ENCODE measurements at places on chromosomes 7 and 10.

GRCh38 chr7:113414401-113415035 is 296.2 kb upstream of the SMIM30 start:
- DNase-seq = peak; percentile 17

- no peak for DNase-seq
Observed at GRCh38 chr10:11150879-11151415, 133.3 kb downstream of the CELF2 start.

DNA sequence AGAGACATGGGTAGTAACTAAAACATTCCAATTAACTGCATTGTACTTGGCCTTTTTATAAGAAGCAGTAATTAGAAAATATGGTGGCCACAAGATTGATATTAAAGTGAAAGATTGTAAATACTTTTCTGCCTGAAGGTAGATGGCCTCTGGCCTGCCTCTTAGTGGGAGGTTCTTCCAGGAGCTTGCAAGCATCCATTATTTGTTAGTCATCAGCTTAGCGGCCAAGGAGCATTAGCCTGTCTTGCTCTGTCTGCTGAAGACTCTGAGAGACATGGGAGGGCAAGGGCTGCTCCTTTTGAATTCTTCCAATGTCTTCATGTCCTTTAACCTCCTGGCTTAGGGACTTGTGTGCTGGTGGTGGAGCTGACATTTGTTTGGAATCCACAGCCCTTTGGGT is 80.4 kb downstream of the TCF7L2 start:
- no peak for DNase-seq

GRCh38 chr10:60896033-60896432 is 48.0 kb downstream of the RHOBTB1 start:
- DNase-seq = no peak

DNA sequence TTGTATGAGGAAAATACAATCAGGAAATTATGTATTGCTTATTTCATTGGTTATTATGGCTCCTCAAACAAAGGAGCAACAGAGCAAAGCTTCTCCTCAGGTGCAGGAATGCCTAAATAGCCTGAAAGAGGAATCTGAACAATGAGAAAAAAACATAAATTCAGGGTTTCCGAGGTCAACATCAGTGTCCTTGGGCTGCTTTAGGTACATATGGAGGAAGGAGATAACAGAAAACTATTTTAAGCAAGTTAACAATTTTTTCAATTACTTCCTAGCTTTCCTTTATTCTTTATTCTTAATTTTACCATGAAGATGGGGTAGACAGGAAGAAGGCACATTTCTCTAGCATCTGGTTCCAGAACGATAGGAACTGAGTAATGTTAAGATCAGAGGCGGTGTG is 14.0 kb downstream of the SLC16A9 start:
- DNase-seq = no peak

DNA sequence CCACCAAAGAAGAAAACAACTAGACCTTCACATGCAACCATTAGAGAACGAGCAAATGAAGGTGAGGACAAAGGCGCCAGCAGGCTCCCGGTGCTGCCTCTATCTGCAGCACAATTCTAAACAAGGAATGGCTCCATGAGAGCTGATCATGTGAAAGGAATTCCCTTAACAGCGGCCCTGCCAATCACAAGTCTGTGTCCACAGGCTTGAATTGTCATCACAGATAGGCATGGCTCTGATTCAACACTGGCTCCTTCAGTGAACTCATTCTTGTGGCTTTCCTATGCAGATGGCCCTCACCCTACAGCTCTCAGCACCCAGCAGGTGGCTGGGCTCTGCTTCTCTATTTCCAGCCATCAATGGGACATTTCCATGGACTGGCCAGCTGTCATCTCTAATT is 36.2 kb downstream of the LAMB1 start:
- DNase-seq = no peak

DNA sequence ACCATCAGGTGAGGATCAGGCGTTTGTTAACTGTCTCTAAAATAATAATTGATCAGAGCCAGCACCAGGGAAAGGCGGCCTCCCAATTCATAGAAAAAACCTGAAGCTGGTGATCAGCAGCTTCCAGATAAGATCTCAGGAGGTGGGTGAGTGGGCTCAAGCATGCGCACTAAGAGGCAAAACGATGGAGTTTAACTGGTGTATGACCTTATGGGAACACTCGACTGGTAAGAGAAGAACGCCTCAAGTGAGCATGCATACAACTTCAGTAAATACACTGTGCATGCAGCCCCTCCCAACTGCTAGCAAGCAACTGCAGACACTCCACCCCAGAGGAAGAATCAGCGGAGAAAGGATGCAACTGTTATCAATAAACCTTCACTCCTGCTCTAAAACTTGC is 18.1 kb downstream of the RAPGEF5 start:
- no peak for DNase-seq

DNA sequence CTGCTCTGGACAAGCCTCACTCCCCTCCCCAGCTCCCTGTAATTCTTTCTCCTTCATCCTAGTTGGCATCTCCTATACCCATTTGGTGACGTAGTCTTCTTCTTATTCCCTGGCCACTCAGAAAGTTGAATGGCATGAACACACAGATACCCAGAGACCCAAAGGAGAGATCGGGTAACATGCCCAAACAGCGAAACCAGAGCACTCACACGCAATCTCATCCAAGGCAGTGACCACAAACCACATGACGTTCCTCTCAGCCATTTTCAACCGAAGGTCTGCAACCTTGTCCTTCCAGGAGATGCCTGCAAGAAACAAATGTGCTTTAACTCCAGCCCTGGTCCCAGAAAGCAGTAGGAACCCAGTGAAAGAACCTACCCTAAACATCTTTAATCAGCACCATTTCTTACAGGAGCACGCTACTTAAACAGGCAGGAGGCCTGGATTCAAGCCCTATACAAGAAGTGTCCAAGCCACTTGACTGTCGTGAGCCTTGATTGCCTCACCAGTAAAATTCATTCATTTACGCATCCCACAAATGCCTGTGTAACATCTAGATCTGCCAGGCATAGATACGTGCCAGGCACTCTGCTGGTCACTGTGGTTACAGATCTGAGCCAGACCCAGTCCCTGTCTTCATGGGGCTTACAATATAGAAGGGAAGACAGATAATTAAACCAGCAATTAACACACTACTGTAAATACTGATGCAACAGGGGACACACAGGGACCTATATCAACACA is 37.1 kb downstream of the XPNPEP1 start:
- no peak for DNase-seq

GRCh38 chr10:102310361-102311024 is 65.2 kb downstream of the GBF1 start:
- no peak for DNase-seq

GRCh38 chr10:62584731-62585130 is 210.6 kb downstream of the ZNF365 start:
- no peak for DNase-seq

DNA sequence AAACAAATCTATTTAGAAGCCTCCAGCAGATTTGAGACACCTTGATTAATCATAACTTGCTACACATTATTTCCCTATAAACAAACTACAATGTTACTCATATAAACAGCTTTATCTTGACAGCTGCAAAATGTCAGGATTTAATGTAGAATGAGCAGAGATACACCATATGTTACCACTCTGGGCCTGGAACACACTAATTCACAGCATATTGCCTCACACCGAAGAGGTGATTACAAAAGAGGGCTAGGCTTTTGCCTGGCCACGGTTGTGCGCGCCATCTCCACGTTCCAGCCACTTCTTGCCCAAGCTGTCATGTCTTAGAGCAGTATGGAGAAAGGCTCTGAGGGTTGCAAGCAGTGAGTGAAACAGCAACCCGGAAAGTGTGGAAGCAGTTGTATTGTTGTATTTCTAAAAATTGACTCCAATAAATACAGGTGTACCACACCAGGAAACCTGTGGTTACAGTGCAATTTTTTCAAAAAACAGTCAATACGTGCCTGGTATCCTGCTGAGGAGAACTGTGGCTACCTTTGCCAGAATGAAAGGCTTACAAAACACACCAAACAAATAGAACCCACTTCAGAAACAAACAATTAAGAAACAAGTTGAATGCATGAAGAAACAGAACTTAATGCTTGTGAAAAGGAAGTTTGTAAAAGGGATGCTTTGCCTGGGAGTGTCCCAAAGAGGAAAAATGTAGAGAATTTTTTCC is 498.1 kb downstream of the PLXNA4 start:
- DNase-seq = no peak

GRCh38 chr10:119849031-119849789 is 23.4 kb downstream of the MCMBP start:
- no peak for DNase-seq

- no peak for DNase-seq
Observed at GRCh38 chr7:131238347-131238931, 89.2 kb upstream of the MKLN1 start.

DNA sequence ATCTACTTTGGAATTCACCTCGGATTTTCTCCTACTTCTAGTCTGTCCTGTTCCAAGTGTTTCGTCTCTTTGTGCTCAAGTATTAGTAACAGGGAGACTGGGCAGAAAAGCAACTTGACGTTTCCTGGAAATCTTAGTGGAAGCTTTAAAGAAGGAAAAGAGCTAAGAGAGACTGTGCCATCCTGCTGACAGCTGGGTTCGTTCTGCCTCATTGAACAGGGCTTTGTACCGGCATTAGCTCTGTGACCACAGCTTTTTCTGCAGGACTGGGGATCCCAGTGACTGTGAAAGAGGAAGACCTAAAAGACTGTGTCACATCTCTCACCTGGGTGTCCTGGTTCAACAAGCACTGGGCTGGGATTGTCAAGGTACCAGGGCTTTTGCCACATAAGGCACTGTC is 70.8 kb upstream of the CDCA7L start:
- DNase-seq = no peak

DNA sequence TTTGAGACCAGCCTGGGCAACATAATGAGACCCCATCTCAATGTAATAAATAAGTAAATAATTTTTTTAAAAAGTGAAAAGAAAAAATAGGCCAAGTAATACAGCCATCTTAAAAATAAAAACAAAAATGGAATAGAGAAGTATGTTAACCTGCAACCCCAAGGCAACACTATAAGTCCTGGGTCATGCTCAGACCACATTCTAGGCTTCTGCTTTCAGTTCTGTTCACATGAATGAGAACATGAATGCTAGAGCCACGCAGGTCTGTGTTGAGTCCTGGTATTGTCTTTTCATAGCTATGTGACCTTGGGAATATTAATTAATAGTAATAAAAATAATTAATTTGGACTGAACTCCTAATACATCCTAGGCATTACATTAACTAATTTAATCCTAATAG is 284.0 kb downstream of the AUTS2 start:
- no peak for DNase-seq

GRCh38 chr7:45269192-45269591 is 111.6 kb downstream of the RAMP3 start:
- no peak for DNase-seq

GRCh38 chr7:31761646-31762045 is 74.6 kb downstream of the PPP1R17 start:
- no peak for DNase-seq

- no peak for DNase-seq
Observed at GRCh38 chr10:124367936-124368335, 50.8 kb downstream of the OAT start.

DNA sequence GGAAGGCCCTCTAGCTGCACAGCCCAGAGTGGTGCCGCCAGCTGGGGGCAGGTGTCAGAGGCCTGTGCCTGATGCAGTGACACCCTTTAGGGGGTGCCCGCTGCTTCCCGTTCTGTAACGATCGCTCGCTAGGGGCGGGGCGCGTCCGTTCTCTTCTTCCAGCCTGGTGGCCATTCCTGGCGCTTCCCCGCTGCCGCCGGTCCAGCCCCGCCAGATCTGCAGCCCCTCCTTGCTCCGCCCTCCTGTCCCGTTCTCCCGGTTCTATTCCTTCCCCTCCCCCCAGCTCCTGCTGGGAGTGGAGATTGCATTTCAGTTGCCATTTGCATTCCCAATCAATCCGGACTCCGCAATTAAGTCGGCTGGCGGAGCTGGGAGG is 39.2 kb downstream of the AGAP3 start:
- DNase-seq = no peak

- no peak for DNase-seq
Observed at GRCh38 chr7:4169455-4169854, 512.6 kb upstream of the FOXK1 start.

DNA sequence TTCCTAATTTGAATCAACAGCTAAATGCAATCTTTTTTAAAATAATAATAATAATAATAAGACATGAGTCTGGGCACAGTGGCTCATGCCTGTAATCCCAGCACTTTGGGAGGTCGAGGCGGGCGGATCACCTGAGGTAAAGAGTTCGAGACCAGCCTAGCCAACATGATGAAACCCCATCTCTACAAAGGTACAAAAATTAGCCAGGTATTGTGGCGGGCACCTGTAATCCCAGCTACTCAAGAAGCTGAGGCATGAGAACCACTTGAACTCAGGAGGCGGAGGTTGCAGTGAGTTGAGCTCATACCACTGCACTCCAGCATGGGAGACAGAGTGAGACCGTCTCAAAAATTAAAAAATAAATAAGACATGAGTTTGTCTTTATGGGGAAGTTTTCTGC is 3.9 kb downstream of the DIP2C start:
- DNase-seq = no peak

GRCh38 chr10:46309511-46310142 is 22.8 kb downstream of the ANTXRL start:
- no peak for DNase-seq

GRCh38 chr7:2032876-2033407 is 199.8 kb downstream of the MAD1L1 start:
- no peak for DNase-seq

GRCh38 chr10:35585903-35586535 is 19.1 kb upstream of the GJD4 start:
- no peak for DNase-seq

DNA sequence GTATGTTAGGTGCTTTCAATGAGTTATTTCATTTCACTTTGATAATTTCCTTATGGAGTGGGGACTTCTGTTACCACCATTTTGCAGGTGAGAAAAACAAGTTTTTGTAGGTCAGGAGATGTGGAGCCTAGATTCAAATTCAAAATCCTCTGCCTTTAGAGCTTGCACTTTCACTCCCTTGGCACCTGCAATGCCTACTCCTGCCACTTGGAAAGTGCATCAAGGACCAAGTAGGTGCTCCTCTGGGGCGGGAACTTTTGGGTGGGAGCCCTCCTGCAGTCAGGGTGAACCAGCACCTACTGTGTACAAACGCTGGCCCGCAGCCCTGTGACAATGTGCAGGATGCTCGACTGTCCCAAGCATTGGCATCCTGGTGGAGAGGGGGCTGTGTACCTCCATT is 199.0 kb downstream of the EMX2 start:
- DNase-seq = no peak

DNA sequence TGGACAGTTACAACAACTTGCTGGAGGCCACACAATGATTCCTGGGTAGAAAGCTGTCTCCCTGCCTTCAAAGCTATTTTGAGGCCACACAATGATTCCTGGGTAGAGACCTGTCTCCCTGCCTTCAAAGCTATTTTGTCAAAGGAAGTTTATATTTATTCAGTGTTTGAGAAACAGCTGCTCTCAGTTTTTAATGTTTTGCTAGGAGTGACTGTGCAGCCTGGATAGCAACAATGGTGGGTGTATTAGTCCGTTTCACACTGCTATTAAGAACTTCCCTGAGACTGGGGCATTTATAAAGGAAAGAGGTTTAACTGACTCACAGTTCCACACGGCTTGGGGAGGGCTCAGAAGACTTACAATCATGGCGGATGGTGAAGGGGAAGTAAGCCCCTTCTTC is 3.9 kb upstream of the SGPL1 start:
- DNase-seq = no peak

- DNase-seq = peak; percentile 6
Observed at GRCh38 chr10:13440185-13441061, 88.4 kb downstream of the BEND7 start.

All from NCI-H1930 (cell line).